Astrocyte (in vitro differentiated cells and primary cell): ENCODE measurements at places on chromosomes 11 and 22.

DNA sequence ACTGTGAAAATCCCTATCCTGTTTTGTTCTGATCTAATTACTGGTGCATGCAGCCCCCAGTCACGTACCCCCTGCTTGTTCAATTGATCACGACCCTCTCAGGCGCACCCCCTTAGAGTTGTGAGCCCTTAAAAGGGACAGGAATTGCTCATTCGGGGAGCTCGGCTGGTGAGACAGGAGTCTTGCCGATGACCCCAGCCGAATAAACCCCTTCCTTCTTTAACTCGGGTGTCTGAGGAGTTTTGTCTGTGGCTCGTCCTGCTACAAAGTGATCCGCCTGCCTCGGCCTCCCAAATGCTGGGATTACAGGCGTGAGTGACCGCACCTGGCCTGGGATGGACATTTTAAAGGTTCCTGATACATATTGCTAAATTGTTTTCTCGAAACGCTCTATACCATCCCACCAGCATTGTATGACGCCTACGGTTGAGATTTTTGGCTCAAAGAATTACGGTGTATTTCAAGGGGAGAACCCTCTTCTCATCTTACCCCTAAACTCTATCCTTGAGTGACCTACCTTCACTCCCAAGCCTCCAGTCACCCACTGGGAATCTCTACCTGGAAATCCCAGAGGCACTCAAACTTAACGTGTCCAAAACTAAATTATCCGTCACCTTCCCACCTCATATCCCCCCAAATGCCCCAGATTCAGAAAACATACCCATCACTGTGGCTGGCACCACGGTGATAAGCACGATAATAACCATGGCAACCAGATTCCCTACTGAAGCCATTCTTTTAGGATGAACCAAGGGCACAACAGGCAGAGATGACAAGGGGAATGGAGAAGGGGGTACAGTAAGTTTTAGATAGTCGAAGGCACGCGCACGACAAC is 789 bp upstream of the POLA2 start:
- DNase-seq = no peak

DNA sequence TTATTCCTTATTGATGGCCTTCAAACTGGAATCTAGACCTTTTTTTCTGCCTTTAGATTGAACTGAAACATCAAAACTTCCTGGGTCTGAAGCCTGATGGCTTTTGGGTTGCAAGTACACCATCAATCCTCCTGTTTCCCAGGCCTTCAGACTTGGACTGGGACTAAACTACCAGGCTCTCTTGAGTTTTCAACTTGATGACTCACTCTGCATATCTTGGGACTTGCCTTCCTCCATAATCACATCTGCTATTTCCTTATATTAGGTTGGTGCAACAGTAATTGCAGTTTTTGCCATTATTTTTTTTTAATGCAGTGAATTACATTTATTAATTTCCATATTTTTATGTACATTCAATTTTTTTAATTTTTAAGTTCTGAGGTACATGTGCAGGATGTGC is 7.0 kb downstream of the OR51B5 start:
- peak; percentile 26 for DNase-seq

- DNase-seq = no peak
Measured at GRCh38 chr11:78325274-78325781, 92.3 kb downstream of the GAB2 start.

DNA sequence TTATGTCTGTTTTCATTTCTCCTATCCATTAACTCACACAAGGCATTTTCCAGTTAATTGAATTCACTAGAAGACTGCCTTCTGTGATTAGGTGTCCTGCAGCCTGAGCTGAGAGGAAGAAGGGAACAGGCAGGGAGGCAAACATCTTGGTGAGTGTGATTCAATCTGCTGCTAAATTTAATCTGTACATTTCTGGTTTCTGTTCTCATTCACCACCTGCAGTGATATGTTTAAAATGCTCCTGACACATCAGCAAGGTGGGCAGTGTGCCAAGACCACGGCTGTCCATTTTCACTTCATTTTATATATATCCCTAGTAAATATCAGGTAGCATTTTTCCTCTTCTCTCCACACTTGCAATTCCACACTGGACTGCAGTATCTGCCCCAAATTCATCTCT is 416.5 kb downstream of the TMEM135 start:
- DNase-seq = no peak

DNA sequence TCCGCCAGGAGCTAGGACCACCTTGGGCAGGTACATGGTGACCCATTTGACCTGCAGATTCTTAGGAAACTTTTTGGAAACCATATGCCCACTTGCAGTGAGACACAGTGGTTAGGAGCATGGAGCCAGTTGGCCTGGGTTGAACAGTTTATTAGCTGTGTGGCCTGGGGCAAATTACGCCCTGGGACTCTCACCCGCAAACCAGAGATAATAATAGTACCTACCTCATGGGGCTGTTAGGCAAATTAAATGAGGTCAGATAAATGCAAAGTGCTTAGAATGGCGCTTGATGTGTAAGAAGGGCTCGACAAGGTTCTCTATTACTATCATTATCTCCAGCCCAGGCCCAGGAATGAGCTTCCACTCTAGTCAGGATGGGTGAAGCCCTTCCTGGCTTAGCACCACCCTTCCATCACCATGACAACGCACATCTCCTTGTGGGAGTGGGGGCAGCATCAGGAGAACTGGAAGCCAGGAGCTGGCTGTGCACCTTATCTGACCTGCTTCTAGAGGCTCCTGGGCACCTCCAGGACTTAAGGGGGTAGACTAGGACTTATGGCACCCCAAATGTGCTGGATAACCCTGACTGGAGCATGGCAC is 5.1 kb downstream of the SYT12 start:
- DNase-seq = no peak

- DNase-seq = no peak
Measured at GRCh38 chr11:34027516-34028408, 23.8 kb upstream of the CAPRIN1 start.
